RWPE2 (cell line): ENCODE measurements at places on chromosomes 2 and 18.

- no peak overlapping the region for H3K4me3 ChIP-seq
- H3K4me1 ChIP-seq = peaks cover 18% of the 10 kb centered on the region
- DNase-seq = no peak
Observed at GRCh38 chr2:240430595-240430994, 4.9 kb upstream of the GPC1 start.

- H3K4me3 ChIP-seq = no peak overlapping the region
- DNase-seq = no peak
- no peaks in the 10 kb centered on the region for H3K4me1 ChIP-seq
- H3K36me3 ChIP-seq = no peaks in the 10 kb centered on the region
- H3K27ac ChIP-seq = no peak overlapping the region
Observed at GRCh38 chr2:102417946-102418345, 5.0 kb upstream of the IL18RAP start.

DNA sequence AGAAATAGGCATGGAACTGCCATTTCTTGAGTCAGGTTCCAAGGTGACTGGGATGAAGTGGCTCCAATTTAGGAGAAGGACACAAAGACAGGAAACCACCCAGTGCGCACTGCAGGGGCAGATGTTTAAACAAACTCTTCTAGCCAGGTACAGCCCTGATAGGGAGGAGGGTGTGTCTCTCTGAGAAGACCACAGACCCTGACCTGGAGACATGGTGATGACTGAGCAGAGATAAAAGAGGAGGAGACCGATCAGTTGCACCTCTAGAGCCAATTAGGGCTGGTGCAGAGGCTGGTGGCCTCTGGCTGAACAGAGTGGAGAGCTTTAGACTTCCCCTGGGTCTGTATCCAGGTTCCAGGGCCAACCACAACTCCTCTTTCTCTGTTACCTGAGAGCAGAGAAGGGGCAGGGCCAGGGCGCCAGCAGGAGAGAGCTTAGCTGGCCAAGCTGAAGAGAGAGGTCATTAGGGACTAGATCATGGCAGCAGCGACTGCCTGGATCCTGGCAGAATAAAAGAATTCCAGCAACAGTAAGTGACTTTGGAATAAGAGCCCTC, 5.4 kb upstream of the SPOPL start:
- no peaks in the 10 kb centered on the region for H3K27me3 ChIP-seq
- 0 out of 2 replicates have a peak, but pooled peaks cover 4% of the 10 kb centered on the region for H3K36me3 ChIP-seq
- H3K4me1 ChIP-seq = peaks cover 3% of the 10 kb centered on the region
- H3K27ac ChIP-seq = no peak overlapping the region

- no peak overlapping the region for H3K4me3 ChIP-seq
- H3K4me1 ChIP-seq = peaks cover 21% of the 10 kb centered on the region
- DNase-seq = no peak
- H3K27ac ChIP-seq = no peak overlapping the region
- H3K36me3 ChIP-seq = no peaks in the 10 kb centered on the region
Observed at GRCh38 chr2:27857417-27858172, 32.6 kb downstream of the RBKS start.

DNA sequence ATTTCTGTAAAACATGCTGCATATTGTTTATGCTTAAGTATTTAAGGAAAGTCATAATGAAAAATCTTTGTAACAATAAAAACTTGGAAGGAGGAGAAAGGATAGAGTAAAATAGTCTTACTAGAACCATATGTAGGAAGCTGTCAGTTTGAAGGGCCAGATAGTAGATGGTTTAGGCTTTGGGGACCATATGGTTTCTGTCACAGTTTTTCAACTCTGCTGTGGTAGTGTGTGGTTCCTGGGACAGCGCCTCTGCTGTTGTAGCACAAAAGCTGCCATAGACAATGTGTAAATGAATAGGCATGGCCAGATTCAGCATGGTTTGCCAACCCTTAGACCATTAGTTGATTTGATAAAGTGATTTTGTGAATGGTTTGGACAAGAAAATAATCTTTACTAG, 75.5 kb downstream of the SLC39A10 start:
- H3K27ac ChIP-seq = no peak overlapping the region
- H3K4me1 ChIP-seq = peaks cover 1% of the 10 kb centered on the region
- no peaks in the 10 kb centered on the region for H3K27me3 ChIP-seq
- H3K4me3 ChIP-seq = no peak overlapping the region
- DNase-seq = no peak
- no peaks in the 10 kb centered on the region for H3K36me3 ChIP-seq
